Brain microvascular endothelial cell (primary cell): ENCODE measurements at places on chromosomes 6 and 20.

- no peak for DNase-seq
Observed at GRCh38 chr6:16274885-16275589, 36.6 kb downstream of the GMPR start.

DNA sequence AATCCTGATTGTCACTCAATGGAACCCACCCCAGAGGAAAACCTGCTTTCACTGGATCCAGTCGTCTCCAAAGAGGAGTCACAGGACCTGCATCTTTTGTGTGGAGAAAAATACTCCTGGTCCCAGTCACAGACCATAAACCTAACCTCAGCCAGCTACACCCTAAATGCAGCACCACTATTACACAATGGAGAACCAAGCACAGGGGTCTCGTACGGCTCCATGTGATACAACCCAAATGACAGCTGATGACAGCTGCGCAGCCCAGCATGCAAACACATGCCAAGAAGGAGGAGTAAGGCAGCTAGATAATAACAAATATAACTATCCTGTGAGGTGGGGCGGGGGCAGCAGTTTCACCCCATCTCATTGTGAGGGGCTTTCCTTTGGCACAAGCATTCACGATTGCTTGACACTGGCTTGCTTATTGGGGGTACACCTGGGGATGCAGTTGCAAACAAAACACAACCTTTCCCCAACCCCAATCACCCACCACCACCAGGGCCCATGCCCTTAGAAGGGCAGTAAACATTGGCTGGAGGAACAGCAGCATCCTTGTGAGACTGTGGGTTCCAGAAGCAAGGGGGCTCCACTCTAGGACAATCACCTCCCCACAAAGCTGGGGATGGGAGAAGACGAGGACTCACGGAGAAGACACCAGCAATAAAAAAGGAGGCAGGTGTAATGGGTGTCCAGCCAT is 51.5 kb downstream of the TRERF1 start:
- DNase-seq = no peak

DNA sequence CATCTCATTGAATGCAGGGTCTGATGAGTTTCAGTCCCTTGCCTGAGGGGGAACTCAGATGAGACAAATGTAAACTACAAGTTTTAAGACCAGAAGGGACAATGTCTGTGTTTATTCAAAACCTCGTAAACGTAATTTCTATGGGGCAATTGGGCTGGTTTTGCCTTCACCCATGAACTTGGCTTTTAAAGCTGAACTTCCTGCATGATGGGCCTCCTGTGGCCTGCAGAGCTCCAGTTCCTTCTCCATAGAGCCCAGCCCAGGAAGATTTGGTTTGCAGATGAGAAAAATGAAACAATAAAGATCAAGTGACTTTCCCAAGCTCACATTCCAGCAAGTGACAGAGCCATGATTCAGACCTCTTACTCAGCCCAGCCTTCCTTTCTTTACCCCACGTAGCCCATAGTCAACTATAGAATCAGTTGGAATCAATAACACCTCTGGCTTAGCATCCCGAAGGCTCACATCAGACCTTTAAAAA is 612.3 kb downstream of the UTRN start:
- DNase-seq = peak; percentile 82

- DNase-seq = no peak
Observed at GRCh38 chr6:150590446-150590845, 9.2 kb upstream of the PLEKHG1 start.

DNA sequence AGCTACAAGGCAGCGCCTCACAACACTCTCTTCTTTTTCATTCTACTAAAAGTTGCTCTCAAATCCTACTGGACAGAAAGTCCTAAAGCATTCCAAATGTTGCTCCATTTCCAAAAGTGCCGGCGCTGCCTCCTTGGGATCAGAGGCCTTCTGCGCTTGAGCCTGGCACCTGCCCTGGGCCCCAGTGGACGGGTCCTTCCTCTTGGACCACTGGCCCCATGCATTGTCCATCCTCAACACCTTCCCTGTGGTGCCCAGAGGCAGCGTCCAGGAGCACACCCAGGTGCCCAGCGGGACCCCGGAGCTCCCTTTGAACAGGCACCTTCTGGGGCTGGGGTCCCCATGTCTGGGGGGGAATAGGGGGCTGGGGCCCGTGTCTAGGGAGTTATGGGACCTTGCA is 205.2 kb downstream of the ERMARD start:
- no peak for DNase-seq

GRCh38 chr6:99349171-99350141 is at the start of gene FAXC:
Gene FAXC, minus strand, starts transcription at chr6:99349674. Its CDS starts 302 bp downstream, at chr6:99349372.
- DNase-seq = no peak

DNA sequence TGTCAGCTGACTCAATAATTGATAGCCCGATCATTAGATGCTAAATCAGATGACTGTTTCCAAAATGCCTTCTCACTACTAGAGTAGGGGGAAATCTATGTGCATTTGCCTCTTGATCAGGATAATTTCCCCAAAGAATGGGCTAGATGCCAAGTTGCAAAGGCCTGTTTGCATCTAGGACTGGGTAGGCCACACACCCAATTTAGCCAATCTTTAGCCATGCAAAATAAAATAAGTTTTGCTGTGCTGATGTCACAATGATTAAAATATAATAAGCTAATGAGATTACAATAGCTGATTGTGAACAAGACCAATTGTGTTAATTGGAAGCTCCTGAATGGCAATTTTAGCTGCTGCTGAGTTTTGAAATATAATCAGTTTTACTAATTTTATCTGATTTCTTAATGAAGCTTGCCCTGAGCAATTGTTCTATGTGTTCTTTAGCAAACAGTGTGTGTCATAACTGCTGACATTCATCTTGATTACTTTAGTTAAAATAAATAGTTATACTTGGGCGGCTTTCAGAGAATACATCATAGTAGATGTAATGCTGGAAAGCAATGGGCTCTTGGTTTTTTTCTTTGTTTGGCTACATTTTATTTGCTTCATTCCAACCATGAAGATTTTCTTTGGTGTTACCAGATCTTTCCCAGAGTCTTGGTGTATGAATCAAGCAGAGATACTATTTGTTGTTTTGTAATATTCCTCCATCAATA is 973.2 kb upstream of the SLC35B3 start:
- DNase-seq = no peak

DNA sequence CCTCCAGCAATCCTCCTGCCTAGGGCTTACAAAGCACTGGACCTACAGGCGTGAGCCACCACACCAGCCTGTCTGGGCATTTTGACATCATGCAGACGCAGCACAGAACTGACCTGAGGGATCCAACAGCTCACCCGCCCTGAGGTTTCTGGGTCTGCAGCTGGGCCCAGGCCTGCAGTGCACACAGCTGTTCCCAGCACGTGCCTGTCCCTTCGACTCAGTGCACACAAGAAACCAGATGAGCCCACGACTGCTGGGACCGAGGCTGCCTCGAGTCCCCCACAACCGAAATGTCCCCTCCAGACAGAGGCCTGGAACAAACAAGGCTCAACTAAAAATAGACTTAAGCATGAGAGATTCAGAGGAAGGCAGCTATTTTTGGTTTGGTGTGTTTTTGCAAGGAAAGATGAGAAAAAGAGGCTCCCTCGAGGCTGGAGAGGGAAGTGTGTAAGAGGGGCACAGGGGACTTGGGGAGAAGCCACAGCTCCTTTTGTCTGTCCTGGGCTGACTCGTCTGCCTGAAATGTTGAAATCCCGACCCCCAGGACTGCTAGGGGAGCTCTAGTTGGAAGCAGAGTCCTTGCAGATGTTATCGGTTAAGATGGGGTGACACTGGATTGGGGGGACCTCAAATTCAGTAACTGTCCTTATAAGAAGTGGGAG is 66.3 kb downstream of the YTHDF1 start:
- no peak for DNase-seq

GRCh38 chr6:7467007-7467897 is 74.2 kb upstream of the DSP start:
- peak; percentile 67 for DNase-seq

- DNase-seq = no peak
Observed at GRCh38 chr20:44629542-44629941, 22.0 kb downstream of the ADA start.

- DNase-seq = no peak
Observed at GRCh38 chr20:38447931-38448675, 13.0 kb upstream of the SNHG17 start.

- DNase-seq = no peak
Observed at GRCh38 chr20:14498772-14499171, 161.4 kb upstream of the FLRT3 start.

GRCh38 chr20:25476106-25477013 is 68.9 kb downstream of the GINS1 start:
- DNase-seq = no peak

DNA sequence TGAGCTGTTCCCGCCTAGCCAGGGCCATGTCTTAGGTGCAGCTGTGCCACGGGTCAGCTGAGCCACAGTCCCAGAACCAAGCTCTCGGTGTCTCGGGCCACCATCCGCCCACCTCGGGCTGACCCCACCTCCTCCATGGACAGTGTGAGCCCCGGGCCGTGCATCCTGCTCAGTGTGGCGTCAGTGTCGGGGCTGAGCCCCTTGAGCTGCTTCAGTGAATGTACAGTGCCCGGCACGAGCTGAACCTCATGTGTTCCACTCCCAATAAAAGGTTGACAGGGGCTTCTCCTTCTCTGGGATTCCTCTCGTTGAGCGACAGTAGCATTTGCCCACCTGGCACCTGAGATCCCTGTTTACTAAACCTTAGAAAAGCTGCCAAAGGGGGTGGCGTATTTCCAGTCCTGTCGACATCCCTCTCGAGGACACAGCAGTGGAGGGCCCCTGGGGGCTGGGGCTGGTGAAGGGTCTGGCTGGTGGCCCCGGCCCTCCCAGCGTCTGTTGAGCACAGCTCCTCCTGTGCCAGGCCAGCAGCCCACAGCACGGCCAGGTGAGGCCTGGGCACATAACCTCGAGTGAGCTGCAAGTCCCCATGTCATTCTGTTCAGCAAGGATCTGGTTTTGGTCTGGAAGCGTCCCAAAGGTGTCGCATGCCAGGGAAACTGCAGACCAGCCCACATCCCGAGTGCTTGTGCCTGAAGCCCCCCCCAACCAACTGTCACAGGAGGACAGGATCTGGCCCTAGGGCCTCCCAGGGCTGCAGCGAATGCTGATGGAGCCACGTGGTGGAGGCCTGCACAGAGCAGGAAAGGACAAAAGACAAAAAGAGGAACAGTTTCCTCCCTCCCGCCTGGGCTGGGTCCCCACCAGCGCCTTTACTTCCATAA is 21.2 kb upstream of the PYGB start:
- DNase-seq = no peak

DNA sequence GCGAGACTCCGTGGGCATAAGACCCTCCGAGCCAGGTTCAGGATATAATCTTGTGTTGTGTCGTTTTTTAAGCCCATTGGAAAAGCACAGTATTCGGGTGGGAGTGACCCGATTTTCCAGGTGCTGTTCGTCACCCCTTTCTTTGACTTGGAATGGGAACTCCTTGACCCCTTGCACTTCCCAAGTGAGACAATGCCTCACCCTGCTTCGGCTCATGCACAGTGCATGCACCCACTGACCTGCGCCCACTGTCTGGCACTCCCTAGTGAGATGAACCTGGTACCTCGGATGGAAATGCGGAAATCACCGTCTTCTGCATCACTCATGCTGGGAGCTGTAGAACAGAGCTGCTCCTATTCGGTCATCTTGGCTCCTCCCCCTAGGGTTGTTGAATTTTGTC is 307.7 kb upstream of the DEFB115 start:
- no peak for DNase-seq

GRCh38 chr6:26089272-26089671 is 2.0 kb downstream of the HFE start:
- DNase-seq = no peak

DNA sequence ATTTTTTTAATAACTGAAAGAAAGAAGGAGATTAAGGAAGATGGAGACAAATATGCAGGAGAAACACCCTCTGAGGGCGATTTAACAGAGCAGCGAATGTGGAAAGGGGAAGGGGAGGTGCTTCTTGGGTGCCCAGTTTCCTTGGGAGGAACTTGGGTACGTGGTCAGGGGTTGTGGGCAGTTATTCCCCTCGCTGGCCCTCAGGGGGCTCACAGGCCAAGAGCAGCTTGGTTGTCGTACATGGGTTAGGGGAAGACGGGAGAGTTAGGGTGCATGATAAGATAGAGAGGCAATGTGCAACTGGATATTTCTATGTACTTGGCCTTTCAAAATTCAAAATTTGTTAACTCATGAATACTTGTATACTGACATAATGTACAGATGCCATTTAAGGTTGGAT is 7.0 kb upstream of the TUBB2A start:
- no peak for DNase-seq

- DNase-seq = no peak
Observed at GRCh38 chr6:795046-795685, 102.2 kb upstream of the EXOC2 start.

DNA sequence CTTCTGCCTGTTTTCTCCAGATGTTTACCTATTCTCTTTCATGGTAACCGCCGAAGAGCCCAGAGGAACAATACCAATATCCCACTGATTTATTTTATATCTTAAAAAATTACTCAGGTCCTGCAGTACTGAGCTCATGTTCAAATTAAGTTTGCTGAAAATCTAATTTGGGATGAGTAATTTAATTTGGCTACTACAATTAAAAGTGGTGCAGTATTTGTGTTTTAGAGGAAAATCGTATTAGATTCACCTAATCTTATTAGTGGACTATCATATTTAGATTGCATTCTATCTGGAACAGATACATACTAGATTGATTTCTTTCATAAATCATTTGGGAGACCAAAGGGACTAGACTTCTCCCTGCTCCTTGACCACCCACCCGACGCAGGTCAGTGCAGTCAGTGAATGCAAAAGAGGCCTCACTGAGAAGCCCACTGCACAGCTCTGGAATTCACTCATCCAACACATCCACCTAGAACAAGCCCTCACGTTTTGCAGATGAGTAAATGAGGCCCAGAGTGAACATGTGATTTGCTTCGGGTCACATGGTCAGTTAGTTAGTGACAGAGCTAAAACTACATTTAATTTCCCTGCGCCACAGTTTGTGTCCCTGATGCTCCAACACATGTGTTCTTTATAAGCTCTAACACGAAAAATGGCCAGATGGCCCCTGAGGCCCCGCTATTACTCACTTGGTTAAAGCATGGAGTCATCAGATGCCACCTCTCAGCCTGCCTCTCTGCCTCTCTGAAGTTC is 101.8 kb downstream of the TRERF1 start:
- no peak for DNase-seq

- no peak for DNase-seq
Observed at GRCh38 chr6:123118811-123119210, 122.8 kb downstream of the CLVS2 start.

GRCh38 chr6:166201878-166202277 is 34.2 kb upstream of the TBXT start:
- DNase-seq = no peak

DNA sequence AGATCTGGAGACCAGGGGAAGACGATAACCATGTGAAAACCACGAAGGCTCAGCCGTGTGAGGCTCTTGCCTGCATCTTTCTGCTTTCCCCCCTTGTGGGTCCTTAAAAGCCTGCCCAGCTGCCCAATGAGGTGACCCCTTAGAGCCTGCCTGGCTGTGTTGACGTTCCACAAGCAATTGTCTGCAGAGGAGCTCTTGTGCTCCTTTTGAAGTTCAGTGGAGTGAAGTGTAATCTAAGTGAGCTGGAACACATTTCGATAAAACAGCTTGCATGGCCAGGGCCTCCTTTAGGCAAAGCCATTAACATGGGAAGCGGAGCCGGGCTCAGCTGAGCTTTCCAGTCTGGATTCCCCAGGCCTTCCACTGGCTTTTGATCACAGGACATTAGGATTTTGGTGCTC is 27.3 kb upstream of the TCP11 start:
- DNase-seq = no peak

- no peak for DNase-seq
Observed at GRCh38 chr6:38151580-38152500, 332.3 kb downstream of the ZFAND3 start.

- DNase-seq = no peak
Observed at GRCh38 chr20:51379601-51380341, 162.7 kb downstream of the NFATC2 start.
